HepG2 (cell line): ENCODE measurements at places on chromosomes 5 and 9. TPM values are rescaled to one million over a fixed set of nuclear protein-coding genes. Genes with fewer than 3 reads are reported as not detected.

DNA sequence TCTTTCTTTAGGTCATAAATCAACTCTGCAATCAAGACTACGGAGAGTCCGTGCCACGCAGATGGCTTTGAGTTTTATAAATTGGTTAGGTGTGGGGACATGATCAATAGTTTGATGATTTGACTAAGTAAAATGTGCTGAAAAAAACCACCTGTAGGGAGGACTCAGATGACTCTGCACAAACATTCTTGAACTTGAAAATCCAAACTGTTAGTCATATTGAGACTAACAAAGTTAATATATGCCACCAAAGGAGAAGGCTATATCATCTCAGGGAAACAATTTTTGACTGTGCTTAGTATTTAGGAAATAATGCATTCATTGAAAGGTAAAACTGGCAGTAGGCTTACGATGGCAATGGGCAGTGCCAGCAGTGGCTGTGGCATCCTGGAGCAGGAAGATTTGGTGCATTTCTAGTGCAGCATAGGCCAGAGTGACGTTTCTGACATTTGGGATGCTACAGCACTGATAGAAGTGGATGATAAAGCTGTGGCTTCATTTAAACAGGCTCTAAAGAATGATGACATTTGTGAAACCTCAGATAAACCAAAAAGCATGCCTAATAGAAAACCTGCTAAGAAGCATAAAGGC, 291.1 kb downstream of the MLLT3 start:
- H3K27ac ChIP-seq = no peak overlapping the region
- H3K36me3 ChIP-seq = no peaks in the 10 kb centered on the region
- DNase-seq = no peak

DNA sequence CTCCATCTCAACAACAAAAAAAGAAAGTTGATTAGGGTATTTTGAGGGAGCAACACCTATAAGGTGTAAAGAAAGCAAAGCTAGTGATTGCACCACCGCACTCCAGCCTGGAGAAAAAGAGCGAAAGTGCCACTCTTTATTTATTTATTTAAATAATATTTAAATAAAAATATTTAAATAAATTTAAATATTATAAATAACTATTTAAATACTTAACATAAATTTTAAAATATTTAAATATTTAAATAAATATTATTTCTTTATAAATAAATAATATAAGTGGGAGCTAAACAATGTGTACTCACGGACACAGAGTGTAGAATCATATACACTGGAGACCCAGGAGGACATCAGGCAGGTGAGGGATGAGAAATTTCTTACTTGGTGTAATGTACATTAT, 64.4 kb upstream of the TRIO start:
- H3K36me3 ChIP-seq = no peaks in the 10 kb centered on the region
- no peak overlapping the region for H3K27ac ChIP-seq
- H3K4me1 ChIP-seq = no peaks in the 10 kb centered on the region
- H3K27me3 ChIP-seq = peaks cover 37% of the 10 kb centered on the region
- no peak for DNase-seq

GRCh38 chr9:38651400-38652042, 31.1 kb upstream of the ANKRD18A start:
- DNase-seq = no peak
- H3K36me3 ChIP-seq = no peaks in the 10 kb centered on the region
- no peak overlapping the region for H3K4me3 ChIP-seq
- peaks cover 2% of the 10 kb centered on the region; the same call in 1 of the 2 replicates for H3K27me3 ChIP-seq
- no peak overlapping the region for H3K27ac ChIP-seq

GRCh38 chr9:129102791-129103594, 7.6 kb downstream of the CRAT start:
- no peak overlapping the region for H3K27ac ChIP-seq
- H3K4me1 ChIP-seq = peaks cover 9% of the 10 kb centered on the region; the same call in 1 of the 2 replicates
- H3K27me3 ChIP-seq = no peaks in the 10 kb centered on the region

- no peak for DNase-seq
- H3K4me3 ChIP-seq = no peak overlapping the region
- H3K4me1 ChIP-seq = no peaks in the 10 kb centered on the region
- peaks cover 2% of the 10 kb centered on the region; the same call in 1 of the 2 replicates for H3K27me3 ChIP-seq
- no peaks in the 10 kb centered on the region for H3K36me3 ChIP-seq
Measured at GRCh38 chr5:97101189-97101910, 41.1 kb downstream of the LIX1 start.

- no peak overlapping the region for H3K4me3 ChIP-seq
- H3K36me3 ChIP-seq = no peaks in the 10 kb centered on the region
- peaks cover 8% of the 10 kb centered on the region; the same call in 1 of the 2 replicates for H3K4me1 ChIP-seq
- H3K27me3 ChIP-seq = 0 out of 3 replicates have a peak, but pooled peaks cover 4% of the 10 kb centered on the region
- DNase-seq = no peak
- H3K27ac ChIP-seq = no peak overlapping the region
Measured at GRCh38 chr5:37823433-37824152, 16.2 kb downstream of the GDNF start.

DNA sequence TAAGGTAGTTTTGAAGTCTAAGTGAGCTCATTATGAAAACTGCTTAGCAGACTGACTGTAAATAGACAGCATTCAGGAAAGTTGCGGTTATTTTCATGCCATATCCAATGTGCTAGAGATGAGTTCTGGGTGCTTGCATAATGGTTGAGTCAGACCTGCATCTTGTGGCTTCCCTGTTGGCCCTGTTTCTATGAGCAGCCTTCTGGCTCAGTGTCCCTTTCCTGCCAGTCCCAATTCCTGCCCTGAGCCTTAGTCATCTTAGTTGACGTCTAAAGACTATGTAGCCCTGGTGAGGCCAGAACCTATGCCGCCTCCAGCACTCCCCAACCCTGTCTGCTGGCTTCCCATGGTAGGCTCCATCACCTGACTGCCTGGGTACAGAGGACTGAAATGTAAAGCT, 76.3 kb upstream of the TNFSF8 start:
- H3K27me3 ChIP-seq = no peaks in the 10 kb centered on the region; the same call in 2 of the 3 replicates
- no peak overlapping the region for H3K27ac ChIP-seq
- no peak for DNase-seq
- H3K4me3 ChIP-seq = no peak overlapping the region
- H3K4me1 ChIP-seq = no peaks in the 10 kb centered on the region

Gene KCNMB1
- not detected in 2 replicates for total RNA-seq

Gene TEX48
- not detected in 2 replicates for total RNA-seq

Gene AJM1
- 0.48 and 1.1 TPM in 2 replicates for total RNA-seq

Gene CCL27
- not detected in 2 replicates for total RNA-seq
